ENCODE measurements at places on chromosomes 1 and 21.
A peak's percentile ranks its signal among the peaks of the same experiment; 100 is the strongest.

GRCh38 chr1:61124696-61125095 lies 42.3 kb downstream of the NFIA start:
- DNase-seq = no peak

DNA sequence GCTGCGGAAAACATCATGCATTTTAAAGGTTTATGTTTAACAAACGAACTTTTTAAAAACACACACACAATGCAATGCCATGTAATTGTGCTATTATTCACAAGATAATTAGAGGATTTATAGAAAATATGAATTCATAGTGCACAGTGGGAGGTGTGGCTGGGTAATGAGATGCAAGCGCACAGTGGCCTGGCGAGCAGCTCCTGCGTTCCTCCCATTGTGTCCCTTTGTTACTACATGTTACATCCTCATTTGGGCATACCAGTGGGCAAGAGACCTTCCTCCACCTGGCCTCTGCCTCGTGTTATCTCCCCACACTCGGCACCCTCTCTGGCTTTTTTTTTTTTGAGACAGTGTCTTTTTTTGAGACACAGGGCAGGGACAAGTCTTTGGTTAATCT lies 30.0 kb upstream of the TENT5B start:
- DNase-seq = no peak

- no peak for DNase-seq
Observed at GRCh38 chr21:19013916-19014315, 610.3 kb upstream of the TMPRSS15 start.

GRCh38 chr1:72690871-72691270 lies 408.5 kb upstream of the NEGR1 start:
- no peak for DNase-seq

GRCh38 chr1:178528228-178528952 lies 15.5 kb downstream of the TEX35 start:
- DNase-seq = no peak

GRCh38 chr1:11934302-11935056 lies at the start of gene PLOD1:
TSS of gene PLOD1 (plus strand) at chr1:11934717. CDS start at chr1:11934780, 63 bp downstream.
- DNase-seq = peak; percentile 91

GRCh38 chr1:18970762-18971161 lies 14.3 kb upstream of the IFFO2 start:
- no peak for DNase-seq

- no peak for DNase-seq
Observed at GRCh38 chr1:231763456-231763855, 136.9 kb downstream of the DISC1 start.

DNA sequence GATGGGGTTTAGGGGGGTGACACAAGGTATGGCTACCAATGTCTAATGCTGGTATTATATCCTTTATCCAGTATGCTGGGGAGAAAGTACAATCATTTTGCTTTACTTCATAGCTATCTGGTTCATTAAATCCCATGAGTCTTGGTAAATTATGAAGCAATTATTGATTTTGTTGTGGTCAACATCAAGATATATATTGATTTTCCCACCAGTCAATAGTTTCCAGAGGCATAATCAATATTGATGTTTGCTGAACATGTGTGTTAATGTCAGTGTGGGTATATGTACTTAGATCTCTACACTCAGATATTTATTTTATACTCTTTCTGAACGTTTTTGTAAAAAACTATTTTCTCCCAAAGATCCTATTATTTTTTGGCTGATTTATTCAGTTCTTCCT lies 155.5 kb downstream of the BACH1 start:
- DNase-seq = no peak

DNA sequence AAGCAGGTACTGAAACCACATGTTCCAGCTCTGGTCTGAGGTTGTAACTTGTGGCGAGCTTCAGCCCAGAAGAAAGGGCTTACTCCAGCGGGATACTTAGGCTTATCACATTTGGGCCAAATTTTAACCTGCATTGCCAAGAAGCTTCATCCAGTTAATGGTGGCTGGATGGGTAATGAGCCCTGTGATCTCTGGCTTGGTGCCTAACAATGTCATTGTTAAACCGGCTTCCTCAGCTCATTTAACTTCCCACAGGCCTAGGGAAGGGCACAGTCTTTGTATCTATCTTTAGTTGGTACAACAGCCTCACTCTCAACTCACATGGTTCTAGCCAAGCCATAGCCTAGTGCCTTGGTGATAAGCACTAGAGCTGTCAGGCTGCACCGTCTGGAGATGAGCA lies 43.6 kb upstream of the CCDC190 start:
- no peak for DNase-seq

DNA sequence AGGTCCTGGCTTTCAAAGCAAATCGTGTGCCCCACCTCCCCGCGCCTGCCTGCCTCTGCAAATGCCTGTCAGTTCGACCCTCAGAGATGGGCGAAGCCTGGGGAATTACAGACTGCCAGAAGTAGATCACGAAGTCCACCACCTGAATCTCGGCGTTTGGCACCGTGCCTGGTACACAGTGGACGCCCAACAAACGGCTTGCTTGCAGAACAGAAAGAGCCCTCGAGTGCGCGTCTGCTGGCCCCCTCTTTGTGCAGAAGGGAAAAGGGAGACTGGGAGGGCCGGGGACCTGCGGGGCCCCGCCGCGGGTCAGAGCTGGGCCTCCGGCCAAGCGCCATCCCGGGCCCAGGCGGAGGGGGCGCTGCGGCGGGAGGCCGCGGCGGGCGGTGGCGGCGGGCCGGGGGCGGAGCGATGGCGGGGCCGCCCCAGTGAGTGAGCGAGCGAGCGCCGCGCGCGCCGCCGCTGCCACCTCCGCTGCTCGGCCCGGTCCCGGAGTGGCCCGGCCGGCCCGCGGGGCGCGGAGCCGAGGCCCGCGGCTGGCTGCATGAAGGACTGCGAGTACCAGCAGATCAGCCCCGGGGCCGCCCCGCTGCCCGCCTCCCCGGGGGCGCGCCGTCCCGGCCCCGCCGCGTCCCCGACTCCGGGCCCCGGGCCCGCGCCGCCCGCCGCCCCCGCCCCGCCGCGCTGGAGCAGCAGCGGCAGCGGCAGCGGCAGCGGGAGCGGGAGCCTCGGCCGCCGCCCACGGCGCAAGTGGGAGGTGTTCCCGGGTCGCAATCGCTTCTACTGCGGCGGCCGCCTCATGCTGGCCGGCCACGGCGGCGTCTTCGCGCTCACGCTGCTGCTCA lies at the start of gene ZDHHC18:
ZDHHC18 (plus strand) TSS at position 428 of the 845 bp plus-strand sequence; CDS start at position 545, 117 bp downstream.
- DNase-seq = peak; percentile 64

- DNase-seq = no peak
Observed at GRCh38 chr1:203065191-203065590, 20.6 kb downstream of the MYOG start.

DNA sequence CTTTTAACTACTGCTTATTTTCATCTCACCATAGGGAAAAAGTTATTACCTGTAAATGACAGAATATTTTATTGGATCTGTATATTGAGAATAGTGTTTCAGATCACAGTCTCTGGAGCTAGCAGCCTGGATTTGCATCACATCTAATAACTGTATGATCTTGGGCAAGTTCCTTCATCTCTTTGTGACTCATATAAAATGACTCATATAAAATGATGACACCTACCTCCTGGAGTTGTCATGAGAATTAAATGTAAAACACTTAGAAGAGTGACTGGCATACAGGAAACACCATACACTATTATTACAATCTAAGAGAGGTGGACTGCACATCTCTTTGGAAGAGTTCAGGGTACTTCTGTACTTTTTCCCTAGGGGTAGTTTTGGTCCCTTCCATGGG lies 421.3 kb downstream of the NEGR1 start:
- no peak for DNase-seq

GRCh38 chr1:150364231-150365003 lies 470 bp downstream of the RPRD2 start:
- DNase-seq = peak; percentile 81

DNA sequence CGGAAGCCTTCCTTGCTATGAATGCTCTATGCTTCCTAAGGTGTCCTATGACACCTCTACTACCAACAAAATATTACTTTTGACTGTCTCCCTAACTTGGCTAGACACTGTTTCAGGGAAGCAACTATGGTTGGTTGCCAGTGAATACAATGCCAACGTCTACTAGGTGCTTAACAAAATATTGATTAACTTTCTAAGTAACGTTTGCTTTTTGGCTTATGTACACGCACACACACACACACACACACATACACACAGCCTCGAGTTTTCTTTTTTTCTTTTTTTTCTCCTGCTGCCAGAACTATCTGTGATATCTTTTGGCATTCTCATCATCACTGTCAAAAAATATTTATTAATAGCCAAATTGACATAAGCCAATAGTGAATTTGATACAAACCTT lies 864.0 kb downstream of the PLA2G4A start:
- no peak for DNase-seq

DNA sequence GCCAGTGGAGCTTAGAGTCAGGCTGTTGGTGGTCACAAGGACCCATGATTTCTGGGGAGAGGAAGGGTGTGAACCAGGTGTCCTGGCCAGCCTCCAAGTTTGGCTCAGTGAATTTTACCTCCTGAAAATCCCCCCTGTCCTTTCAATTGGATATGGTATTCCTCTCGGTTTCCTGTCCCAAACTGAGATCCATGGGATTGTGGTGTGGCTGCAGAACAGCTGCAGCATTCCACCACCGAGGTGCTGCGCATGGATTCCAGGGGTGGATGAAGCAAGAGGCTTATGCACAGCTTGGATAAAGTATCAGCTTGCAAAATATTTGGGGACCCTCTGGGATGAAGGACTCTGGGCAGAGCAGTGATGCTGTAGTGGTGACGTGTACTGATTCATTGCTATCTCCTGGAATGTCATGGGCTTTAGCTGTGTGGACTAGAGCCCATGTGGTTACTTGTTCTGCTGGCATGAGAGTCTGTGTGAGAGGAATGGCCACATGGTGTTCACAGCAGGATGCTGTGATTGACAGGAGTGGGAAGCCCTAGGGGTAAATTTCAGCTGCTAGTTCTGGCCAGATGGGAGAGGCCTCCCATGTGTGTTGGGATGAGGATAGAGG lies 148.7 kb upstream of the SPAG17 start:
- DNase-seq = no peak

DNA sequence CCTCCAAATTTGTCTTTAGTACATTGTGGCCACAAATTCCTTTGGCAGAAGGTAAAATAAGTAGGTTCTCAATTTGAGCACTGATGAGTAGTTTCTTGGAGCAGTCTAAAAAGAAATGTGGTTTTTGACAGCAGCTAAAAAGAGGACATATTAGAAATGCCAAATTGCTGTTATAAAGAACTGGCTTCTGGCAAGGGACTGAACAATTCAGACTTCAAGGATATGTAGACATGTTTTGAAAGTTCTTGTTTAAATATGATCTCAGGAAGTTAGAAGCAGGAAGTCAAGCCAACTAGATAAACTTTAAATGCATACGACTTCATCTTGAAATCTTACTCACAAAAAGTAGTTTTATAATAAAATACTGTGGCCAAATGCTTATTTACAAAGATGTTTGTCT lies 18.8 kb downstream of the C1orf52 start:
- peak; percentile 31 for DNase-seq

- no peak for DNase-seq
Observed at GRCh38 chr1:244065063-244065793, 14.1 kb downstream of the ZBTB18 start.

DNA sequence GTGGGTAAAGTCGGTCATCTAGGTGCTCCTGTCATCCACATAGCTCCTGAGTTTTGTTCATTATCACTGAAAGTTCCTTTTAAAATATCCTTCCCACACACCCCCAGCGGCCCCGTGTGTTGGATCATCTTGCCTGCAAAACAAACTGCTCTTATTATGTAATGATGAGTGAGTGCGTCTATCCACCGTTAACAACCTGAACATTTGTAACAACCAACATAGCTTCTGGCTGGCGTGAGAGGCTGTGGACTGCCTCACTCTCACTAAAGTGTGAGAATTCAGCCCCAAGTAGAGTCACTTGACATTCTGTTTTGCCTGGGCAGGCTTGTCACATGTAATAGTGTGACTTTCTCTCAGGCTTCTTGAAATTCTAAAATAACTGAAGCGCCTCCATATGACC lies 14.5 kb upstream of the KCNA2 start:
- no peak for DNase-seq
